ENCODE measurements at places on chromosomes 5 and 9. TPM values are rescaled to one million over a fixed set of nuclear protein-coding genes. Genes with fewer than 3 reads are reported as not detected.

The PRR16 gene
- 0.25 TPM for total RNA-seq

The LAMC3 gene
- 0.17 TPM for total RNA-seq

The OBP2B gene
- not detected for total RNA-seq

The PRDM9 gene
- total RNA-seq, result not detected
